ENCODE measurements at places on chromosomes 1 and 21.

DNA sequence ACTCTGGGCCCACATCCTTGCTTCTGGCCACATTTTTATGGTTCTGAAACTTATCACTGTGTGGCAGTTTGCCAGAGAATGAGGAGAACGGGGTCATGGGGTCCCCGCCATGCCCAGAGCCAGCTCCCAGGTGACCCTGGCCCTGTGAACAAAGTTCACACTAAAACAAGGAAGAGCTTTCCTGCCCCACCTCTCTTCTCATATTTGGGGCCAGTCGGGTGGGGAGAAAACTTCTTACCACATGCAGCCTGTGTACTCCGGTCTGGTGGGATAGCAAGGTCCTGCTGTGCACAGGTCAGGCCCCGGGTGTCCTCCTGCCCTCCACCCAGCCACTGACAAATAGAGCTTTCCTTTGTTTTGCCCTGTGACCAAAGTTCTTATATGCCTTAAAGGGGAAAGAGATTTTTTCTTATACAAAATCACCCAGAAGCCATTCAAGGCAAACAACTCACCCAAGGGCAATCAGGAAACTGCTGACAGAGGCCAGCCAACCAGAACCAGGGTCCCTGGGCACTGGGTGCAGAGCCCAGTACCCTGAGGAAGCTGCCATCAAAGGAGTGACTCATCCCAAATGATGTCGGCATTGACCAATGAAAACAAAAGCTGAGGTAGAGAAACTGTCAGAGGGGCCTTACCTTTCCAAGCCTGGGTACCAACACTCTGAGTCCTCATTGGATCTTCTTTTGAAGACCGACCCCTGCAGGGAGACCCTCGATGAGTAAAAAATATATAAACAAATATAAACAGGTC is 53.6 kb downstream of the OLIG1 start:
- DNase-seq, result peak; percentile 7

DNA sequence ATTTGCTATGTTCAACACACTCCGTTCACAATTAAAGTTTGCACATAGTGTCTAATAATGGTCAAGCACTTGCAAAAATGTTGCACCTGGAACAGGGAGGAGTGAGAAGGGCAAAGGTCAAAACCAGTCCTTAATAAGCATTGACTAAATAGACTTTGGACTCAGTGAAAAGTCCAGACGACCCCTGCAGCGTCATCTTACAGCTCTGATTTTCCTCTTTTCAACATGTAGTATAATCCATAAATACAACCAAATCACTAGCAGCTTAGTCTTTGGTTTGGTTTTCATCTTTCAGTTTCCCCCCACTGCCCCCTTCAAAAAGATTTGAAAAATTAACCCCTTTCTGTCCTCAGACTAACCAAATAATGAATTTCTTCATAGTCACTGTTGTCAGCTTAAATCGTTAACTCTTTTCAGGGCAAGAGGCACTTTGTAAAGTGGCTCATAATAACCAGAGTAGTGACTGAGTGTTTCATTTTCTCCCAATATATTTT is 290.3 kb downstream of the PTPRC start:
- DNase-seq, result no peak

DNA sequence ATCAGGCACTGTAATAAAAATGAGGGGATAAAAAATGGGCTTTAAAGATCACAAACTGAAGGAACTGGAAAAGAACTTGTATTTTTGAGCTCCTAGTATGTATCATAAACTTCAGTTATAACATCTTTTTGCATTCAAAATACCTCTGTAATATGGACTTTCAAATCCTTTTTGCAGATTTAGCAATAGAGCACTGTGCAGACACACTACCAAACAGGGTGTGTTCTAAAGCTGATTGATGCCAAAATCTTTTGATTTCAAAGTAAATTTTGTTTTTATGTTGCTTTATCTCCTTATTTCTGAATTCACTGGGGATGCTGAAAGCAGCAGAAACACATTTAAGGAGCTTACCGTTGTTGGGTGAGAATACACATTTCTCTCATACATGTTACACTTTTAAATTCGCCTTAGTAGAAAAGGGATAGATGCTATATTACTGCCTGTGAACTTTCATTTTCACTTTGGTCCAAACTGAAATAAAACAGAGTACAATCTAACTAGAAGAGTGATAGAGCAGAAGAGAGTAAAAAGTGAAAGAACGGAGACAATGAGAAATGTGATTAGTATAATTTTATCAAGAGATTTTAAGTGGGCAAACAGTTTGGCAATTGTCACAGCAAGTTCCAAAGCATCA is 1126.6 kb downstream of the BRINP3 start:
- DNase-seq, result no peak

DNA sequence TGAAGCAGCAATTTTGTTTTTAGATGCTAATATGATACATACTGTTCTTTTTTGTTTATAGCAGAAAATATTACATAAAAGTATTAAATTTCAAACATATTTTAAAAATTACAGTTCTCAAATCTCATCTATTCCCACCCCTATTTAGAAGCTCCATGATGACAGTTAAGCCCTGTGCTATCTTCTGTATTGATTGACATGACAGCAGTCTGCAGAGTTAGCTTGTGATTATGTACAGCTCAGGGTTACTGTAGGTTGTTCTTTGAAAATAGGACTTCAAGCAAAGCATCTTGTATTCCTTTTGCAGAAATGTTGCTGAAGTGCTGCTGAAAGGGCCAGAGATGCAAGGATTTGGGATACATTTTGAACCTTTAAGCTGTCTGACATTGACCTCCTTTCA is 8.2 kb downstream of the GPSM2 start:
- no peak for DNase-seq

DNA sequence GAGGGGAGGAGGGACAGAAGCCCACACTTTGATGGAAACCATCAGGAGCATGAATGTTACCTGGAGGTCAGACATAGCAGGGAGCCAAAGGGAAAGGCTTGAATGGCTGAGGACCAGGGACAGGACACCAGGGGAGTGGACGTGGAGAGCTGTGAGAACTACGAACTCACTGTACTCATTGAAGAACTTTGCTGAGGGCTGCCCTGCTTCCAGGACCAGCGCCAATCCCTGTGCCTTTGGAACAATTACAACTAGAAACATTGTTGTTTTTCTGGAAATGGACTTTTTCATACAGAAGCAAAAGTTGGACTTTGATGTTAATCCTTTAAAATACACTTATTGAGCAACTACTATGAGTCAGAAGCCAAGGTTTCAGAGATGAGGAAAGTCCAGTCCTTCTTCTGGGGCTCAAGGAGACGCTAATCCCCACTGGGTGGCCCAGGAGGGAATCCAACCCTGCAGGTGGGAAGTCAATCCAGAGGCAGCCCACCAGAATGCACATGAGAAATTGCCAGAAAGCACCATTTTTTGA is 12.9 kb downstream of the TSPAN2 start:
- peak; percentile 40 for DNase-seq

GRCh38 chr1:153362187-153362775 is 4.6 kb downstream of the S100A9 start:
- DNase-seq, result no peak

GRCh38 chr1:234938135-234938534 is 190.5 kb downstream of the TOMM20 start:
- DNase-seq, result no peak

- DNase-seq, result peak; percentile 48
These were observed 26.0 kb downstream of the SDE2 start for GRCh38 chr1:225973158-225973557.

DNA sequence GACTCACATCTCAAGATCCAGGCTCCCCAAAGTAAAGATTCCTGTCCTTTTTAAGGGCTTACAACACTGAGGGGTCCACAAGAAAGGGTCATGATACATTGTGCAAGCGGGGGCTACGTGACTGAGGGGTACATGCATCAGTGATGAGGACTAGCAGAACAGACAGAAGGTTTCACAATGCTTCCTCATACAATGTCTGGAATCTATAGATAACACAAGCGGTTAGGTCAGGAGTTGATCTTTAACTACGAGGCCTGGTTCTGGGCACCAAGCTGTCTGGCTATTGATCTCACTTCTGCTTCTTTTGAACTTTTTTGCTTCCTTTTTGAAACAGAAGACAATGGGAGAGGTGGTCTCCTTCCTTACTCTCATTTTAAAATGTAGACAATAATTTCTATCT is 718.6 kb downstream of the AMY1C start:
- DNase-seq, result no peak

- DNase-seq, result no peak
These were observed 123.6 kb upstream of the RUNX3 start for GRCh38 chr1:25053576-25054250.

All from epithelial cell of esophagus (primary cell).